ENCODE measurements at places on chromosomes 1 and 21. TPM values are rescaled to one million over a fixed set of nuclear protein-coding genes. Genes with fewer than 3 reads are reported as not detected.

Gene ANKRD65
- polyA plus RNA-seq: 14.4 TPM

Gene ARTN
- polyA plus RNA-seq: 1.3 TPM

Gene AIDA
- 60.9 TPM for polyA plus RNA-seq

Gene KCNJ9
- 0.07 TPM for polyA plus RNA-seq

Gene C8A
- polyA plus RNA-seq: not detected

Gene NBPF4
- polyA plus RNA-seq: not detected

Gene ANXA9
- polyA plus RNA-seq: 2.5 TPM

Gene KDM5B
- polyA plus RNA-seq: 55.4 TPM

Gene LMOD1
- 23.0 TPM for polyA plus RNA-seq

Gene ABCG1
- polyA plus RNA-seq: 7.7 TPM

Gene HSD3B2
- polyA plus RNA-seq: not detected

DNA sequence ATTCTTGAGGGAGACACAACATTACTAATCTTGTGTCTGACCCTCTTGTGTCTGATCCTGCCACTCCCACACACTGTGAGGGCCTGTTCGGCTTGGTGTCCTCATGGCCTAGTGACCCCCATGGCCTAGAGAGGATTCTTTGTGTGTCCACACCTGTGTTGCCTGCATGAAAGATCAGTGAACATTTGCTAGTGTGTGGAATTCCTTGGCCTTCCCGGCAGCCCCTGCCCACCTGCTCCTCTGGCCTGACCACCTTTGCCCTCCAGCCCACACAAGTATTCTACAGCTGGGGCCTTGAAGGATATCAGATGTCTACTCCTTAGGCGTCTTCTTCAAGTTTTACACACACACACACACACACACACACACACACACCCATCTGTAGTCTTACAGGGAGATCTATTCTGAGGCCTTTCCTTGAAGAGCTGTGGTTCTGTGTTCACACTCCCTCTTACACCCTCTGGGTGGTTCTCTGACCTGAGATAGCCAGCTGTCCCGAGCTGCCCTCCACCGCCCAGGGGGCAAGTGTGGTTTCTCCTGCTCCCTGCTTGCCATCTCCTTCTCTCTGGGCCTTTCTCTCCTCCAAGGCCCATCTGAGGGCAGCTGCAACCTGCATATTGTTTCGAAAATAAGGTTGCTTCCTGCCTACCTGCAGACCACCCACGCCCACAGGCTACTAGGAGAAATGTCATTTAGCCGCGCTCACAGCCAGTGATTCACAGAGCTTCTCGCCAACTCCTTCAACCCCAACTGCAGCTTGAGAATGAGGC is 45.4 kb downstream of the CD247 start:
- DNase-seq: no peak

GRCh38 chr1:60569189-60569588 is 495.6 kb upstream of the C1orf87 start:
- no peak for DNase-seq

GRCh38 chr21:46065215-46065913 is 32.5 kb upstream of the COL6A2 start:
- DNase-seq: peak; percentile 97

GRCh38 chr1:230144758-230145504 is 77.9 kb downstream of the GALNT2 start:
- no peak for DNase-seq

- DNase-seq: no peak
These were observed 25.8 kb upstream of the AADACL3 start for GRCh38 chr1:12690156-12690555.

- no peak for DNase-seq
These were observed 37.0 kb downstream of the IL6R start for GRCh38 chr1:154442006-154442740.

- peak; percentile 88 for DNase-seq
These were observed 97.8 kb downstream of the DUSP10 start for GRCh38 chr1:221644145-221644448.

GRCh38 chr1:224378855-224379631 is 22.4 kb downstream of the CNIH4 start:
- no peak for DNase-seq

DNA sequence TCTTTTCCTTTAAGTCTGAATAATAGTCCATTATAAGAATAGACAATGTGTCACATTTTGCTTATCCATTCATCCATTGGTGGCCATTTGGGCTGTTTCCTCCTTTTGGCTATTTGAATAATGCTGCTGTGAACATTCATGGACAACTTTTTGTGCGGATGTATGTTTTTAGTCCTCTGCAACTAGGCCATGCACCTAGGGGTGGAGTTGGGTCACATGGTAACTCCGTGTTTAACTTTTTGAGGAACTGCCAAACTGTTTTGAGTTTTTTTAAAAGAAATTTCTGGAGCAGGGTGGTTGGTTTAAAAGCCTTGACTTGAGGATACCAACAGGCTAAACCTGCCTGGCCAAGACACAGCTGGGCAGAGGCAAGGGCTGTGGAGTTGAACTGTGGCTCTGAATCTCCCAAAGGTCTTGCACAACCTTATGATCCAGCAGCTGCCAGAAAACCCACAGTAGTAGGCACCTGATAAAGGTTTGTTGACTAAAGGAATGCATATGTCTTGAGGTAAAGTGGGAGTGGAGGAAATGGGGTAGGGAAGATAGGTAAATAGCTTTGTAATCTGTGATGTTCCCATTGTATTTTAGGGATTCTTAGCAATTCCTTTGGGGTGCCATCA is 5.6 kb upstream of the RPTN start:
- DNase-seq: no peak

DNA sequence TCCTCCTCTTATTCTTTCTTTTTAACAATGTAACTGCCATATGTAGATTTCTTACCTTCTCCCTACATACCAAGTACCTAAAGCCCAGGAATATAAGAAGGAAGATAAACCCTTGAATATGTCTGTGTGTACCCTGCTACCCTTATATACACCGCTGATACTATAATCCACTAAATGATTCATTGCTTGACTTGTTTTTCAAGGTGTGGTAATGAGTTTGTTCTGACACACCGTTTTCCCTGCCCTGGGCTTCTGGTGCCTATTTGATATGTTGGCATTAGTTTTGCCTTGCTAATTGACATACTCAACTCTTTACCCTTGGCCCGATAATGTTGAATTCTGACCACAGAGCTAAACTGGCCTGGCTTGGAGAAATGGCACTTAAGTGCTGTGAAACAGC is 64.3 kb downstream of the IL23R start:
- no peak for DNase-seq

DNA sequence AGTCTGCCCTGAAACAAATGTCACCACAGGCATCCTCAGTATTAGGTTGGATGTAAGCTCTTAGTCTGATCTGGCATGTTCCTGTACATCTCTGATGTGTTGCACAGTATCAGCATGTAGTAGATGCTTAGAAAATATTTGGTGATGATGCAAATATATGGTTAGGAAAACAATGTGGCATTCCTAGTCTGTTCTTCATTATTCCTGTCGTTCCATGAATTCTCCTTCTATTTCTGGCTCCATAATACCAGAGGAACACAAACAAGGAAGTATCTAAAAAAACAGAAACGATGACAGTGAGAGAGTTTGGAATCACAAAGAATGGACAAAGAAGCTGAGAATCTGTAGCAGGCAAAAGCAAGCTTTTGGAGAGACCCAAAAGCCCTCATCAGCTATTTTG is 236.6 kb downstream of the HHAT start:
- DNase-seq: no peak

DNA sequence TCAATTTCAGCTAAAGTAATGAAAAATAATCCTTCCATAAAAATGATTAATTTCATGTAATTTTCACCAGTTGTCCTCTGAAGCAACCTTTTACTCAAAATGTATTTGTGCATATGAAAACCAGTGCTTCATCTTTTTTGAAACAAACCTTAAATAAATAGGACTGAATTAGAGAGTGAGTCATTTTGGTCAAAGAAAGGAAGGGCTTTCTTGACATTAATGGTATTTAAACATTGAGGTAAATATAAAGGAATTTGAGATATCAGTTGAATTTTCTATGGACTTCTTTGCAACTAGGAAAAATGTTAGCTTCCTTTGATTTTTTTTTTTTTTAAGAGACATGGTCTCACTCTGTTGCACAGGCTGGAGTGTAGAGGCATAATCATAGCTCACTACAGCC is 38.7 kb downstream of the SNX7 start:
- no peak for DNase-seq

GRCh38 chr1:215287362-215287761 is 204.8 kb downstream of the KCNK2 start:
- no peak for DNase-seq

GRCh38 chr1:98870959-98871903 is 133.4 kb downstream of the PLPPR5 start:
- DNase-seq: no peak

- no peak for DNase-seq
These were observed 22.0 kb upstream of the PRDM15 start for GRCh38 chr21:41901099-41901498.

GRCh38 chr1:102640312-102640711 is 468.0 kb downstream of the COL11A1 start:
- DNase-seq: no peak

DNA sequence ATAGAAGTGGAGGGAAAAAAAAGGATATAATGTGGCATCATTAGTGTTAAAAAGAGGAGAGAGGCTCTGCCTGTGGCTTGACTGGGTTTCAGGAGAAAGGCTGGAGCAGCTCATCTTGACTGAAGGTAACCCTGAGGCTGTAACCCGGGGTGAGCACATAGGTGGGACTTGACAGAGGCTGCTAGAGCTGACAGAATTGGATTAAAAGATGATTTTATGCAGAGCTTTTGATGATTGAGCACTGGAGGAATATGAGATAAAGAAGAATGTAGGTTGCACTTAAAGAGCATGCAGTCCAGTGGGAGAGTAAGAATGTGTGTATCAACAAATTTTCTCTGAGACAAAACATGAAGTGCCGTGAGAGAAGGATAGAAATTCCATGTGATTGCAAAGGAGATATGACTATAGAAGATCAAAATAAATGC is 17.3 kb downstream of the LAMC1 start:
- no peak for DNase-seq

DNA sequence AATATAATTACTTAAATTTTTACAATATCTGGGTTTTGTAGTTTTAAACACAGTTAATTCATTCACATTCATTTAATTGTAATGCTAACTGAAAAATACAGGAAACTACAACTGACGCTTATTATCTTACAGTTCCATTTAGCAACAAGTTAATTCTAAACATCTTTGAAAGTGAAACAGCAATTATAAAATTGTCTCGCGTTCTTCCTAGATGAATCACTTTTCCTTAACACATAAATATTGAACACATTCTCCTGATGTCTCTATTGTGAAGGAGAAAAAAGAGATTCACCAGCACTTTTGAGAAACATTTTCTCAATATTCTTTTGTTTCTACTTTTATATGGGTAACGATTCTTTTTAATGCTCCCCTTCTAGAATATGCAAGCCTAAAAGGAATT is 6.4 kb downstream of the PTGFR start:
- DNase-seq: no peak

- no peak for DNase-seq
These were observed 43.4 kb downstream of the PKP1 start for GRCh38 chr1:201326710-201327109.

- no peak for DNase-seq
These were observed 2.1 kb upstream of the TMCO2 start for GRCh38 chr1:40245686-40246085.

DNA sequence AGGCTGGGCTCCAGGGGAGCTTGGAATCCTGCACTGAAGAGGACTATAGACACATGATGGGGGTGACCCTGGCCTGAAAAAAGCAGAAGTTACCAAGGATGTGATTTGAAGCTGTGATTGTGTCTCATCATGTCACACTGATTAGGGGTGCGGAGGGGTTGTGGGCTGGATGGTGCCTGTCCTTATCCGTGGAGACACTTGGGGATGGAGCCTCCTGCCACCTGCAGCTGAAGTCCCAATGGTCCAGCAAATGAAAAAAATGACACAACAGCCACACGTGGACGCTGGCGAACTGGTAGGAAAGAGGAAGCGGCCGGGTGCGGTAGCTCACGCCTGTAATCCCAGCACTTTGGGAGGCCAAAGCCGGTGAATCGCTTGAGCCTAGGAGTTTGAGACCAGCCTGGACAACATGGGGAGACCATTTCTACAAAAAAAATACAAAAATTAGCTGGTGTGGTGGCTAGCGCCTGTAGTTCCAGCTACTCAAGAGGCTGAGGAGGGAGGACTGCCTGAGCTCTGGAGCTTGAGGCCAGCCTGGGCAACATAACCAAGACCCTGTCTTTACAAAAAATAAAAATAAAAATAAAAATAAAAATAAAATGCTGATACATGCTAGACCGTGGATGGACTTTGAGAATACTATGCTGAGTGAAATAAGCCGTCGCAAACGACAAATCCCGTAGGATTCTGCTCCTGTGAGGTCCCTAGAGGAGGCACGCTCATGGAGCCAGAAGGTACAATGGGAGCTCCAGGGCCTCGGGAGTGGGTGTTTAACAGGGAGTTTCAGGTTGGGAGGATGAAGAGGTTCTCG is 838 bp upstream of the IBA57 start:
- DNase-seq: no peak

DNA sequence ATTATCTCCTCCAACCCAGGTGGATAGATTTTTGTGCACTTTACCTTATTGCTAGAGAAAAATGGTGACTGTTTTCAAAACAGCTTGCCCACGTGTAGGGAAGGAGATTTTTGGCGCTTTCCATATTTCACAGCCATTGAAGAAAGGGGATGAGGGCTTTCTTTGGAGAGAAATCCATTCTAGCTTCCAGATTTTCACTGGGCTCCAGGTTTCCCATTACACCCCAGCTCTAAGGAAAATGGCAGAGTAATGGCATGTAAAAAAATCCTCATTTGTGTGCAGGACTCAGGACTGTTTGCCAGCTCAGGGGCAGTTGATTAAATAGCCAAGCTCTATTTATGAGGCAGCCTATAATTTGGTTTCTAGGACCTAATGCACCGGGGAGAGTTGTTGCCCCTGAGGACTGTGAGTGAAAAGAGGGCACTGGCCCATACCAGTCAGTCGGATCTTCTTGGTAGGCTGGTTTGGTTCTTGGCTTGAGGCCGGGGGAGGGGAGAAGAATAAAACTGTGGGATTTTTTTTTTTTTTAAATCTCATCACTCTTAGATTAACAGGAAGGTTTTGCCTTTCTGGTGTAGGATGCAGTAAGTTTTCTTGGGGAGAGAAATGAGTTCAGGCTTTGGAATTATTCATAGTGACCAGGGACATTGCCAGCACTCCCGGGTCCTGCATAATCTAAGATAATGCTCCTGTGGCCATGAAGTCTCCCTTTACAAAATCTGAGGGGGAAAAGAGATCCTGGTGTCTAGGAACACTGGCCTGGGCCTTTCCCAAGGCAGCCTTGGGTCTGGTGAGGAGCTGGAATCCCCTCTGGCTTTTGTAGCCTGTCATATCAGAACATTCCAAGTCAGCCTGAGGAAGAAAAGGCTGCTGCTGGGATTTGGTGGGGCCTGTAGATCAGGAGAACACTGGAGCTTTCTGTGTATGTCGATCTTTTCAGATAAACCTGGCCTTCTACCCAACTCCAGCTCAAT is 1.9 kb upstream of the ARID1A start:
- no peak for DNase-seq

DNA sequence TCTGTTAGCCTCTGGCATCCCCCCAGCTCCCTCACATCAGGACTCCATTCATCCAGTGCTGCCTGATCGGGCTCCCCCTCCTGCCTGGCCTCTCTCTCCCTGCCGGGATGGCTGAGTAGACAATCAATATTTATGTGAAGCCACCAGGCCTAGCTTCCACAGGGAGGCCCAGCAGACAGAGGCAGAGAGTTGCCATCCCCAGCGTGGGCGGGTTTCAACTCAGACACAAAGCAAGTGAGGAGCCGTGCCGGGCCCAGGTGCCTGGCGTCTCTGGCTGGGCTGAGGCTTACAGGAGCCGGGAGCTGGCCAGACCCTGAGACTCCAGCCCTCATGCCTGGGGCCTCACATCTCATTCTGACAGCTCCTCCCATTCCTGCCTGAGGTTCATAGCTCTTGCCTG is 34.5 kb upstream of the ATP2B4 start:
- DNase-seq: peak; percentile 56
